Chondrocyte (in vitro differentiated cells): ENCODE measurements at places on chromosomes 12 and 14. TPM values are rescaled to one million over a fixed set of nuclear protein-coding genes. Genes with fewer than 3 reads are reported as not detected.

DNA sequence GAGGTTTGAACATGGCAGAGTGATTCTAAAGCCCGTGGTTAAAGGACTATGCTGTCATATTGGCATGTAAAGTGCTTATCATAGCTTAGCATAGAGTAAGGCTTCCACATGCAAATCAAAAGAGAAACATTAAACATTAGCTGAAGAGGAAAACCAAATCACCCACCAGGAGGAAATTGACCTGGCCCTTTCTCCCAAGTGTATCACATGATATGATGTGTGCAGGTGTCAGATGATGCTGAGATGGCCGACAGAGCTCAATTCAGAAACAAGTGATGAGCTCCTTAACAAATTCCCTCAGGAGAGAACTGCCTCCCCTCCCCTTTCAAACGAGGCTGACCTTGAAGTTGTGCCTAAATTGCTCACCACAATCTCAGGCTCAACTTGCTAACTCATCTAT is 217.1 kb upstream of the BTG1 start:
- H3K36me3 ChIP-seq: no peaks in the 10 kb centered on the region
- H3K4me1 ChIP-seq: peaks cover 24% of the 10 kb centered on the region
- H3K27ac ChIP-seq: no peak overlapping the region
- no peak overlapping the region for H3K4me3 ChIP-seq
- no peaks in the 10 kb centered on the region for H3K27me3 ChIP-seq

Gene GMPR2
- total RNA-seq: 43.1 to 66.5 TPM (median 47.9 TPM) in 3 replicates

DNA sequence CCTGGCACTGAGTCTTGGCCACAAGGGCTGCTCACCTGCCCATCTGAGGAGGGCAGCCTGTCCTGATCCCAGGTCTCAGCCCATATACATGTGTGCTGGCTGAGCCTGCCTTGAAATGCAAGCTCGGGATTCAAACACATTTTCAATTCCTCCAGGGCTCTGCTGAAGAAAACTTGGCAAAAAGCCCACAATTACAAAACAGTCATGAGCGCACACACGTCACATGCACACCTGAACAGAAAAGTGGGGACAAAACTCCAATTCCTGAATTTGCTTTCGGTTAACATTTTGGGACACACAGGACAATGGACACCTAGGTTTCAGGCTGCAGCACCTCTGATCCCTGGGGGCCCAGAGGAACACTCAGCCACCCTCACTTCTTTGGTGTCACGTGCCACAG is 113.9 kb downstream of the RBM19 start:
- no peaks in the 10 kb centered on the region for H3K27me3 ChIP-seq
- H3K4me1 ChIP-seq: peaks cover 8% of the 10 kb centered on the region
- peaks cover 12% of the 10 kb centered on the region for H3K36me3 ChIP-seq
- DNase-seq: no peak
- H3K27ac ChIP-seq: no peak overlapping the region

- H3K27ac ChIP-seq: peak overlapping the region; percentile 9
- DNase-seq: no peak
- peaks cover 3% of the 10 kb centered on the region for H3K36me3 ChIP-seq
- peak overlapping the region; percentile 61 for H3K4me3 ChIP-seq
- no peaks in the 10 kb centered on the region for H3K27me3 ChIP-seq
- peaks cover 21% of the 10 kb centered on the region for H3K4me1 ChIP-seq
Observed at GRCh38 chr14:71753126-71753830, 179.0 kb upstream of the RGS6 start.
